ENCODE measurements at places on chromosomes 7 and 10.

DNA sequence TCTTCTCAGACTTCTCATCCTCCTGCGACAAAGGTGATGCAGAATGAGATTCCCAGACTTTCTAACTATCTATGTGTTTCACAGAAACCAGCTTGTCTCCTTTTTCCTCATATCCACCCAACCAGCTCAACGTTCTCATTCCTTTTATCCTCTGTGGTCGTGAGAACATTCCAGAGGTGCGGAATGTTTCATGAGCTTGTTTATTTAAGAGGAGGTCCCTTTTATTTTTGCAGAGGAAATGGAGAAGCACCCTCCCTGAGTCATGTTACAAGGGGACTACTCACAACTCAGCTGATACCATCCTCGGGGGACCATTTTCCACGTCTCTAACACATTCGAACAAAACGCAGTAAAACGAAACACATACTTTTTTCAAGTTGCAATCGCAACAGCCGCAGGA is 93.2 kb downstream of the ZRANB1 start:
- DNase-seq: no peak

DNA sequence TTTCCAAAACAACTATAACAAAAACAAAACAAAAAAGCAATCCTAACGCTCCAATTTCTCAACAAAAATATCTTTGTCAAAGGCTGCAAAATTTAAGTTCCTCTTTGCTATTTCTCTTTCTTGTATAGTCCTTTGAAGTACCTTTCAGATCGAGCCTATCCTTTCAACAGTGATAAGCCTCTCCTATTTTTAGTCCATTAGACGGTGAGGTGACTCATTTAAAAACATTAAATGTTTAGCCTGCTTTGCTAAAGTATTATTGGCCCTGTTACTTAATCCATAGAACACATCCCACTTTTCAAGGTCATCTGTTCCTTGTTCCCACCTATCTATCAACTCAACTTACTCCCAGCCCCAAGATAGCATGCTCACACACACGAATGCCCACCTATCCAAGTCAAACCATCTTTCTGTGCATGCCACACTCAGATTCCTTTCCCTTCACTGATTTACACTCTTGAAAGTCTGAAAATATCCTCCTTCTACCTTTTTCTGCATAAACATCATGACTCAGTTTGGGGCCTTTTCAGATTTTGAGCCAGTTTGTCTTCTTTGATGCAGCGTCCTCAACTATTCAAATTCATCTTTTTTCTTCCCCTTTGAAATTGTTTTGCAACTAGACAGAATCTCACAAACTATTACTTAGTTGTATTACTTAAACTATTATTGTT is 224.9 kb upstream of the TMEM229A start:
- no peak for DNase-seq

DNA sequence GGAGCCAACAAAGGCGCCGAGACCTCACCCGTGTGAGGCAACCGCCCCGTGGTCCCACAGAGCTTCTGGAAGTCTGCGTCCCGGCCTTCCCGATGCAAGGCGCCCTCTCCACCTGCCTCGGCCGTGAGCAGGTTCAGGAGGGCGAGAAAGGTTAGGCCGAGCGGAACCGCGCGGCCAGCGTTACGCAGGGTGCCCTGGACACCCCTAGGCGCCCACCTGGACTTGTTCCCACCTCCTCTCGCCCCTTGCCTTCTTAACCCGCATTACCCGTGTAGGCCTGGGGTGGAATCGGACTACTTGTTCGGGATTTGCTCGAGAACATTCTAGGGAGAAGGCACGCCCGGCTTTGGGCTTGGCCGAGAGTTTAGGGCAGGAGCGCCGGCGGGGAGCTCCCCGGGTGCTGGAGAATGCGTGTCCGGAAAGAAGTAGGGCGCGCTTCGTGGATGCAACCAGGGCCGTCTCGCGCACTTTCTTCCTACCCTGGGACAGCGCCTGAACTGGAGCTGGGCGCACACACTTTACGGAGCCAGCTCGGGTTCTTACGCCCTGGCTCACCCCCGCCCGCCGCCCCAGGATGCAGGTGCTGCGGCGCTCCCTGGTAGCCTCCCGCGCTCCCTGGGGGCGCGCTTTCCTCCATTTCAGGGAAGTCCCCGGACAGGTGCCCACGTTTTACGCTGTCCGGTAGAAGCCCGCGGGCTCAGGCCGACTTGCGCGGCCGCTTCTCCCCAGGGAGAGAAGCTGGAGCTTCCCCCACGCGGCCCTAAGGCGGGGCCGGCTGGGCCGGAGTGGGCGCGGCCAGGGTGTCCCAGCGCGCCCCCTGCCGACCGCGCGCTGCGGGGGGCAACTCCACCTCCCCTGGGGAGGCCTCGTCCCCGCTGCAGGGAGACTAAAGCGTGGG is 74.5 kb downstream of the INSIG1 start:
- DNase-seq: peak; percentile 39

DNA sequence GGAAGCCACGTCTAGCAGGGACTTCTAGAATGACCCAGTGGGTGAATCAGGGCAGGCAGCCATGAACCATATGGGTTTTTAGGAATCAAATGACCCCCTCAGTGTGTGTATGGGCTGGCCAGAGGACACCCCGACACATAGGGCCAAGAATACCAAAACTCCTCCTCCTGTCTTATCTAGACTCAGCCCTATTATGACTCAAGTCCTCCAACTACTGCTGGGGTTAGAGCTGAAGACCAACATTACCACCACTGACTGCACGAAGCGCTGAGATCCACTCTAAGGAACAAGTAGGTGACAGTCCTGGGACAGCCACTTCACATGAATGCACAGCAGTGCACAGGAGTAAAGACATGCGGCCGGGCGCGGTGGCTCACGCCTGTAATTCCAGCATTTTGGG is 11.5 kb upstream of the SVOPL start:
- DNase-seq: no peak

DNA sequence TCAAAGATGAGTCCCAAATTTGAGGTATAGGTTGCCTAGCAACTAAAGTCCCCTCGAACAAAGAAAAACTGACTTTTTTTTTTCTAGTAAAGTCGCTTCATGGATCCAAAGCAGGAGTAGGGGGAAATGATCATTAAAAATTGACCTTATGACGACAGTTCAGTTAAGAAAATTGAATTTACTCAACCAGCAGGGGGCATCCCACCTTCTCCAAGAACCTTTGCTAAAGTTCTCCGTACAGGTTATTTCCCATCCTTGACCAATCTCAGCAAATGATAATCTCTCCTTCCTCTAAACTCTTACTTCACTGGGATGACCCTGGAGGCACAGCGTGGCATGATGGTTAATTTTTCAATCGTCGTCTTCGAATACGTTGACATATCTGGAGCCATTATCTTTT is 228.3 kb downstream of the CALN1 start:
- DNase-seq: no peak
